ENCODE measurements at places on chromosomes 2 and 18.

- no peak for DNase-seq
Measured at GRCh38 chr2:147850838-147851237, 6.0 kb downstream of the ACVR2A start.

DNA sequence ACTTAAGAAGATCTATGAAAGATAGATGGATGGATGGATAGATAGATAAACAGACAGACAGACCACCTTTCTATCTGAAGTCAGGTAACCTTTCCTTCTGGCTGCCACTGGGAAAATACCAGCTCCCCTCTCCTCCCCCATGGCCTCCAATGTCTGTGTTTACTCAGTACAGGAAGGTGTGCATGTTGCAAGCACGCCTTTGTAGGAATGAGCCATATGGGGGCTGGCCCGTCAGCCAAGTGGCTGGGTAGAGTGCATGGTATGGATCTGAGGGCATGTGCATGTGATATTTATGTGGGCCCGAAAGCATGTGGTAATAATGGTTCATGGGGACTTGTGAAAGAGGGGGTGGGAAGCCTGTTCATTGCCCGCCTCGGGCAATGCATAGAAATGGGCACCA lies 109.2 kb upstream of the FZD7 start:
- no peak for DNase-seq

GRCh38 chr2:12317814-12318426 lies 398.8 kb upstream of the TRIB2 start:
- DNase-seq = no peak

DNA sequence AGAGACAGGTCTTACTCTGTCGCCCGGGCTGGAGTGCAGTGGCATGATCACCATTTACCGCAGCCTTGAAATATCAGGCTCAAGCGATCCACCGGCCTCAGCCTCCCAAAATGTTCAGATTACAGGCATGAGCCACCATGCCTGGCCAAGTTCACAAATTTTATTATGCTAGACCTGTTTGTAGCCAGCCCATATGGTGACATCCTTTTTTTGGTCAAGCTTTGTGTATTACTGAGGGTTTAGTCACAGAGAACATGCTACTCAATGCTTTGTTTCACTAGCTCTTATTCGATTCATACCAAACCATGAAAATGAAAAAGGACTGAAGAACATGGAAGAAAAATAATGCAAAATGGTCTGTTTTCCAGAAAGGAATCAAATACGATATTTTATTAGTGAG lies 41.4 kb downstream of the DGKD start:
- DNase-seq = no peak

GRCh38 chr2:149084924-149085795 lies 46.7 kb downstream of the LYPD6B start:
- no peak for DNase-seq

- no peak for DNase-seq
Measured at GRCh38 chr2:133204421-133204820, 363.8 kb downstream of the NCKAP5 start.

DNA sequence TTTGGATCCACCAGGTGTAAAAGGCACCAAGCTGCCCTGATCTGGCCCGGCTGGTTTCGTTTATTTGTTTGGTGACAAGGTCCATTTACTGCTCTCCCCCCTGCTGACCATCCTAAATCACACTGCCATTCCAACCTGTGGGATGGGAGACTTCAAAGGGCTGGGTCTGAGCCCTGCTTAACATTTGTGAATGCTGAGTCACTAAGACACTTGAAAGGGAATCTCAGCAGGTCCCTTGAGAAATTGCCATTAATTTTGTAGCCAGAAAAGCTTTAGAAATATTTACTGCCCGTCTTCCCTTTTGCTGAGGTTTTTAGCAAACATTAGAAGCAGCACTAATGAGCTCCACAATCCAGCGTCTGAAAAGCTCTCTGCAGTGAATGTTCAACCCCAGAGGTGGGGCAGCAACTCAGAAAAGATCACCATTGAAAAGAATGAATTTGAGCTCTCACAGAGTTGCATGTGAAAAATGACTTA lies 133.8 kb downstream of the ARL4C start:
- DNase-seq = no peak

GRCh38 chr2:149175956-149176355 lies 137.5 kb downstream of the LYPD6B start:
- no peak for DNase-seq

- DNase-seq = no peak
Measured at GRCh38 chr2:229022071-229022470, 249.0 kb downstream of the PID1 start.

DNA sequence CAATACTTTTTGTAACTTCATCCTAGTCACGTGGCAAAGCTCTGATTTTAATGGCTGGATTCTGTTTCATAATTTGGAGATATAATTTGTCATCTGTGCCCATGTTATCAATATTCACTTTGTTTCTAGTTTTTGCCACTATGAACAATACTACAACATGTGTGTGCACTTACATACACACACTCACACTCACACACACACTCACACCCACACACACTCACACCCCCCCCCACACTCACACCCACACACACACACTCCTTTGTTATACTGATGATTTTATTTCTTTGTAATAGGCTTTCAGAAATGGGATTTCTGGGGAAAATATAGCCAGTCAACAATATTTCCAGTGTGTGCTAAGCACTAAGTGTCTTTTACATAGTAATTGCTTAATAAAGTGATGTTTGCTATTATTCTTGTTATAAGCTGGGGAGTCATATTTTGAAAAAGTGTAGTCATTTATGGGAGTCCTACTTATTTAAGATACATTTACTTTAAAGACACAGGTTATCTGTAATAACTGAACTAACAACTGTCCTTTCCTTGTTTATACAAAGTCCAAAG lies 22.8 kb upstream of the ROCK2 start:
- DNase-seq = no peak

- DNase-seq = no peak
Measured at GRCh38 chr2:529852-530251, 147.4 kb downstream of the TMEM18 start.

- DNase-seq = no peak
Measured at GRCh38 chr2:84283506-84283905, 175.6 kb downstream of the SUCLG1 start.

DNA sequence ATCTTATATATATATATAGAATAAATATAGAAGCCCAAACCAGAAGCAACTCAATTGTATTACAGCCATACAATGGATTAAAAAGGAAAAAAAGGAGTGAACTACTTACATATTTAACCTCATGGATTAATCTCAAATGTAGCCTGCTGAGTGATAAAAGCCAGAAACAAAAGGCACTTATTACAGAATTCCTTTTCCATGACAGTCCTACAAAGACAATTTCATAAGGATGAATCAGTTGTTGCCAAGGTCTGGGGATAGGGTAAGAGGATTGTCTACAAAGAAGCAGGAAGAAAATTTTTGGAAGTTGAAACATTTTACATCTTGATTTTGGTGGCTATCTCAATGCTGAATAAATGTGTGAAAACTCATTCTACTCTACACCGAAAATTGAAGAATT lies 103.9 kb upstream of the DCC start:
- no peak for DNase-seq

GRCh38 chr2:218217360-218218267 lies 625 bp downstream of the ARPC2 start:
- no peak for DNase-seq
